ENCODE measurements at places on chromosomes 16 and 17. TPM values are rescaled to one million over a fixed set of nuclear protein-coding genes. Genes with fewer than 3 reads are reported as not detected.

DOC2A gene
- total RNA-seq = 0.30 TPM

OR1F1 gene
- total RNA-seq = not detected

AIPL1 gene
- total RNA-seq = not detected

SKAP1 gene
- not detected for total RNA-seq

SERPINF2 gene
- not detected for total RNA-seq

STH gene
- not detected for total RNA-seq

C16orf89 gene
- total RNA-seq = 0.17 TPM

LASP1 gene
- 290 TPM for total RNA-seq

Measured in bronchus fibroblast of lung (primary cell).